Breast epithelium (tissue), 4 donors: ENCODE measurements at places on chromosomes 12 and 14. TPM values are rescaled to one million over a fixed set of nuclear protein-coding genes. Genes with fewer than 3 reads are reported as not detected.
A peak's percentile ranks its signal among the peaks of the same experiment; 100 is the strongest.

DNA sequence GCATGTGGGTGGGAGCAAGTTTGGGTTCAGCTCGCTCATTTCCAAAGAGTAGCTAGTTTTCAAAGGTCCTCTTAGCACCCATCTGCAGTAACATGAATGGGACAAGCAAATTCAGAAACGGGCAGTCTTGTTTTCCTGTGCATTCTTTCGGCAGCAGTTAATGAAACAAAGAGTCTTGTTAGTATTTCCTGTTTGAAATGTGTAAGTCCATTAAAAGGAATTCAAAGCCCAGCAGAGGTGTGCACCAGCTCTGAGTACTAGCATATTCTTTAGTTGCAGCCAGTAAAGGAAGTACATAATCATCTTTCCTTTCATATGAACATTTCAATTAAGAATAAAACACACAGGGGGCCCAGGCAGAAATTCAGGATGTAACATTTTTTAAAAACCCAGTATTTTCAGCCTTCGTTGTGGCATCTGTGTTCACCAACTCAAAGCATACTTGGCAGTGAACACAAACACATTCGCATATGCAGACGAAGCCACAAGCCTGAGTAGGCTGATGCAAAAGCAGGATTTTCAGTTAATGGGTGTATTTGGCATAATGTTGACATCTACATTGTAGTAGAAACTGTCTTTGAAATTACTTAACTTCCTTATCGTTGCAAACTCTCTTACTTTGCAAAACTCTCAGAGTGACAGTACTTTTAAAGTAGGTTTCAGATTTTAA, 570.0 kb upstream of the FLRT2 start:
- H3K4me1 ChIP-seq, result no peaks in the 10 kb centered on the region
- H3K36me3 ChIP-seq, result no peaks in the 10 kb centered on the region
- H3K4me3 ChIP-seq, result no peak overlapping the region
- no peak overlapping the region for H3K27ac ChIP-seq

- H3K27me3 ChIP-seq, result no peaks in the 10 kb centered on the region
- peak overlapping the region; percentile 63 for H3K27ac ChIP-seq
- H3K4me1 ChIP-seq, result no peaks in the 10 kb centered on the region
- peaks cover 4% of the 10 kb centered on the region for H3K36me3 ChIP-seq
Observed at GRCh38 chr12:105198961-105199360, 37.0 kb downstream of the APPL2 start.

DNA sequence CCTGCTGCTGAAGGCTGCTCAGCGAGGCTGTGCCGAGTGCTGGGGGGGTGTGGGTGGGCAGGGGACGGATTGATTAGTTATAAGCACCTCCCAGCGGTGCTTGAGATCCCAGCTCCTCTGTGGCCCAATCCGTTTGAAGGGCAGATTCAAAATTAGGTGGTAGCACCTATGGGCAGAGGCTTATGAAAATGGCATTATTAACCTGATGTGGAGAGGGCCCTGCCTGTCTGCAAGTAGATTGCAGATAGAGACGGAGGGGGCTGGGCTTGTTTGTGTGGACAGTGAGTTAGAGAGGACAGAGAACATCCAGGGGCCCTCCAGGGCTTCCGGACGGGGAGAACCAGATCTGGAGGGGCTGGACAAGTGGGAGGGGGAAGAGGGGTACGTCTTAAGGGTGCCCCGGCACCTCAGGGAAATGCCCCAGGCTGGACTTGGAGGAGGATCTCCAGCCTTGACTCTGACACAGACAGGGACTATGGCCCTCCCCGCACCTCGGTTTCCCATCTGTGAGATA, at the start of gene RTL1:
RTL1 (minus strand) TSS at position 51 of the 514 bp plus-strand sequence. CDS start 18,934 bp downstream, outside the sequence.
- H3K27me3 ChIP-seq, result no peaks in the 10 kb centered on the region
- no peaks in the 10 kb centered on the region for H3K4me1 ChIP-seq
- no peaks in the 10 kb centered on the region for H3K36me3 ChIP-seq
- H3K27ac ChIP-seq, result no peak within 1 kb of the TSS

DNA sequence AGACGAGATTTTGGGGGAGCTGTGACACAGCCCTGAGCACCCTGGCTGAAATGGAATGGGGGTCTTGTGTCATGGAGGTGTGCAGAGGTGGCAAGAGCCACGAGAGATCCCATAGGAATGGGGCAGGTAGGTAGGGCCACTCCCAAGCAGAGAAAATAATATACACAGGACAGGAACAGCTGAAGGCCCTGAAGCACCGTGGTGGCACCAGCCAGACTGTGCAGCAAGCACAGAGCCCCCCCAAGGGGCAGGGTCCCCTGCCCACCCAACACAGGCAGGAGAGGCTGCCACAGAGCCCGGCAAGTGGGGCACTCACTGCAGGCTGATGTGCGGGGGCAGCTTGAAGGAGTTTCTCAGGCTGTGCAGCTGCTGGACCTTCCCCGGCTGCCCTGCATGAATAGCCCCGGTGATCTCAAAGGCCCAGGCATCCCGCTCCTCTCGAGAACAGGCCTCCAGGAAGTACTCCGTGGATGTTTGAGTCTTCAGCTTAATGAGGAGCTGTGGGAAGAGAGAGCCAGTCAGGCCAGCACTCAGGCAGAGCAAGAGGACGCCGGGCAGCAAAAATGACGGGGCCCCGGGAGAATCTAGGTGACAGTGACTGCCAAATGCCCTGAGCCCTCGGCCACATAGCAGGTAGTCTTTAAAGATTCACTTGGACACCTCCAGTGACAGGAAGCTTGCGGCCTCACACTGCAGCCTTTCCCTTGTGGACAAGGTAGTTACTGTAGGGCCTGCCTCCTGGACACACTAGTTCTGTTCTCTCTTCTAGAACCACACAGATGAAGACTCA, 16.7 kb downstream of the PLEK2 start:
- no peaks in the 10 kb centered on the region for H3K27me3 ChIP-seq
- no peak overlapping the region for H3K27ac ChIP-seq
- no peaks in the 10 kb centered on the region for H3K36me3 ChIP-seq
- DNase-seq, result no peak

DNA sequence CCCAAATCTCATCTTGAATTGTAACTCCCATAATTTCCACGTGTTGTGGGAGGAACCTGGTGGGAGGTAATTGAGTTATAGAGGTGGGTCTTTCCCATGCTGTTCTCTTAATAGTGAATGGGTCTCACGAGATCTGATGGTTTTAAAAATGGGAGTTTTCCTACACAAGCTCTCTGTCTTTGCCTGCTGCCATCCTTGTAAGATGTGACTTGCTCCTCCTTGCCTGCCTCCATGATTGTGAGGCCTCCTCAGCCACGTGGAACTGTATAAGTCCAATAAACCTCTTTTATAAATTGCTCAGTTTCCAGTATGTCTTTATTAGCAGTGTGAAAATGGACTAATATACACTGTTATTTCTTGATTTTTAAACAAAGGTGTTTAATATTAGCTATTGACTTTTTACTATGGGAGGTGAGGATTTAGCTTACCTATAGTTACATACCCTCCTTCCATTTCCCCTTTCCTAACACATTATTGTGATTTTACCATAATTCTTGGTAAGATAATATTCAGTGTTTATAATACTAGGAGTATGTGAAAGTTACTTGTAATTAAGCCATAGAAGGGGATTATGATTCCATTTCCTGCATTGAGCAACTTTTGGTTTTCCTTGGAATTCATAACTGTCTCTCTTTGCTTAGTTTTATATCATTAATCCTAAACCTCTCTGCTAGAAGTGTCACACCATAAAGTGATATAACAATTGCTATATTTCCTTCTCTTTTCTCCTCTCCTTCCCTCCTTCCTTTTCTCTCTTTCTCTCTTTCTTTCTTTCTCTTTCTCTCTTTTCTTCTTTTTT, 151.0 kb upstream of the KRAS start:
- DNase-seq, result no peak
- H3K4me3 ChIP-seq, result no peak overlapping the region
- H3K27me3 ChIP-seq, result no peaks in the 10 kb centered on the region
- no peaks in the 10 kb centered on the region for H3K36me3 ChIP-seq
- H3K4me1 ChIP-seq, result no peaks in the 10 kb centered on the region
- no peak overlapping the region for H3K27ac ChIP-seq

DNA sequence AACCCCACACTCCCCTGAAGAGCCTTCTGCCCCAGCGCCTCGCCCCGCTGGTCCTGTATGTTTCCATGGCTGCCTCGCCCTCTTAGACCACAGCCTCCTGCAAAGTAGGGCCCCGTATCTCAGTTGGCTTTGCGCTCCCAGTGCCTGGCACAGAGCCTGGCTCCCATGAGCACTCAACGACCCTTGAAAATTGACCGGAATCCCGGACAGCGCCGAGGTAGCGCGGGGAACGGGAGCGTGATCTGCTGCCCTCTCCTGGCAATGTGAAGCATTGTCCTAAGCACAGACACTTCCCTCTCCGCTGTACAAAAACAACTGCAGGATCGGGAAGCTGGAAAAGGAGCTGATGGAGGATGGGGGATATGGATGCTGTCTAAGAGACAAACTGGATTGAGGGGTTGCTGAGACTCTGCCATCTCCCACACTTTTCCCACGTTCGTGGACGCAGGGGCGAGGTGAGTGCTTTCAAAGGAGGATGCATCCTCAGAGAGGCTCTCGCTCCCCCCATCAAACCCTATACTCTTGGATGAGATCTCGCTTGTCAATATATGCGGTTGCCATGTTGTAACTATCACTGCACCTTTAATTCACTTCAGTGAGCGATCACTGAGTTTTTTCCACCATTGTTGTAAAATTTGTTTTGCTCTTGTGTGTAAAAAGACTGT, 10.7 kb upstream of the FKBP4 start:
- DNase-seq, result no peak
- no peaks in the 10 kb centered on the region for H3K36me3 ChIP-seq
- H3K4me1 ChIP-seq, result no peaks in the 10 kb centered on the region
- peak overlapping the region; percentile 32 for H3K4me3 ChIP-seq

- peak overlapping the region; percentile 21 for H3K4me3 ChIP-seq
- peak overlapping the region; percentile 73 for H3K27ac ChIP-seq
- no peaks in the 10 kb centered on the region for H3K27me3 ChIP-seq
- no peak for DNase-seq
- H3K4me1 ChIP-seq, result no peaks in the 10 kb centered on the region
Observed at GRCh38 chr12:54352022-54352531, 12.2 kb downstream of the GPR84 start.

DNA sequence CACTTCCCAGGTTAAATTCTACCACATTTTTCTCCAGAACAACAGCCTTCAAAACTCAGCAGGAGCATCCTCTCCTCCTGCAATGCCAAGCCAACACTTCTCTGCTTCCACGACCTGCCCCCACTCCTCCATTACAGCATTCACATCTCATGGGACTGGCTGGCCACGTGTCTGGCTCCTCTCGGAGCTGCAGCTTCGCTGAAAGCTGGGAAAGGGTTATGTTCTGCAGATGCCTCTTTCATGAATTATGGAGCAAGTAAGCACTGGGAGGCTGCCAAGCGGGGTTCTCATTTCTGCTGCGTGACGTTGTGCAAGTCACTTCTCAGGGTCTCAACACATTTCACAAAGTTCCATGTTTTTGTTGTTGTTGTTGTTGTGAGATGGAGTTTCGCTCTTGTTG, 142.2 kb upstream of the RFLNA start:
- no peak overlapping the region for H3K4me3 ChIP-seq
- H3K27ac ChIP-seq, result no peak overlapping the region
- H3K36me3 ChIP-seq, result no peaks in the 10 kb centered on the region
- no peaks in the 10 kb centered on the region for H3K4me1 ChIP-seq
- H3K27me3 ChIP-seq, result no peaks in the 10 kb centered on the region
- no peak for DNase-seq

DNA sequence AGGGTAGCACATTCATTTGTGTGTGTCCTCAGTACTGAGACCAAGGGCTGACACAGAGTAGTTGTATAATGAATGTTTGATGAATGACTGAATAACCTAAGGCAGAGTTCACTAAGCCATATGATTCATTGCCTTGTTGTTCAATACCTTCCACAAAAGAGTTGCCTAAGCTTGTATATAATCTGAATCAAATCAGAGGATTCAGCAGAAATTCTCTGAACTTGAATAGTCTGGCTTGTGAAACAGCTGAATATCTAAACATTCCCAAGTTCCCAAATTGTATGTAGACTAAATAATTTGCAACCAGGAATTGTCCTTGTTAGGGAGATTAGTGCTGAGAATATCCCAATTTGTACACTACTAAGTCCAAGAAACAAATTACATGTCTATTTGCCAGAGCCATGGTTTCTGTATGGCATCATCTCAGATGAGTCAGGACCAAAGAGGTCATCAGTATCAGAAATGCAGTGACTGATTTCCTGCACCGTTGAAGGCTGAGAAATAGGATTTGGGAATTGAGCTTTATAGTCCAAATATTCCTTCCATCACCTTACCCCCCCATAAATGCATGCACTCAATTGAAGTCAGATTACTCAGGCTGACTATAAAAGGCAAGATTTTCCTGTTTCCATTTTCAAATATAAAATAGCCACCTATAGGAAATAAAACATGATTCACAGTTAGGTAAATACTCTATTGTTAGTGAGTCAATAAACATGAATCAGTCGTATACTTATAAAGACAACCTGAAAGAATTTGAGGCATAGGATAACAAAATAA, 168.7 kb downstream of the PHLDA1 start:
- H3K4me1 ChIP-seq, result no peaks in the 10 kb centered on the region
- no peaks in the 10 kb centered on the region for H3K36me3 ChIP-seq
- no peak overlapping the region for H3K27ac ChIP-seq
- no peak overlapping the region for H3K4me3 ChIP-seq
- H3K27me3 ChIP-seq, result no peaks in the 10 kb centered on the region

GRCh38 chr14:21525962-21526671, at the start of gene SALL2:
Gene SALL2, minus strand, starts transcription at chr14:21526346. Its CDS starts 219 bp downstream, at chr14:21526127.
- H3K36me3 ChIP-seq, result no peaks in the 10 kb centered on the region
- H3K27ac ChIP-seq, result peak within 1 kb of the TSS; percentile 87
- H3K27me3 ChIP-seq, result no peaks in the 10 kb centered on the region
- H3K4me3 ChIP-seq, result peak within 1 kb of the TSS; percentile 78
- DNase-seq, result peak; percentile 60

- H3K4me3 ChIP-seq, result no peak overlapping the region
- H3K27me3 ChIP-seq, result no peaks in the 10 kb centered on the region
- no peaks in the 10 kb centered on the region for H3K4me1 ChIP-seq
- no peaks in the 10 kb centered on the region for H3K36me3 ChIP-seq
Observed at GRCh38 chr12:51187370-51187987, 14.5 kb upstream of the TFCP2 start.

The RASAL1 gene
- 1.3 TPM for total RNA-seq

The PTCSC3 gene
- total RNA-seq, result not detected

The PRH2 gene
- total RNA-seq, result not detected
